AG10803 (cell line): ENCODE measurements at places on chromosomes 5 and 9.

DNA sequence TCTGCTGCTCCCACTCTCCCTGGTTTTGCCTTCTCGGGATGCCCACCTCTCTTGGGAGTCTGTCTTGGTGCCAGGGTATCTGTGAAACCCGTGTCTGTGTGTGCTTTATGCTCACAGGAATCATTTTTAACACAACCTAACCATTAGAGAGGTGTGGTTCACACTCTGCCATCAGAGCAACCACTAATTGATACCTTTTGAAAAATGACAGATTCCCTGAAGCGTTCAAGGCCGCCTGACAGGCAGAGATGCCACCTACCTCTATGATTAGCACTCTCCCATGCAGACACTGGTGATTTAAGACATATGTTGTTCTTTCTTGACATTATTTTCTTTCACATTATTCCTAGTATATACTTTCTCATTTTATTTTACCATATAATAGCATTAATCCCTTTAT lies 207.3 kb upstream of the SGCD start:
- DNase-seq: no peak

- no peak for DNase-seq
Measured at GRCh38 chr9:33903157-33903780, 86.3 kb downstream of the UBE2R2 start.

DNA sequence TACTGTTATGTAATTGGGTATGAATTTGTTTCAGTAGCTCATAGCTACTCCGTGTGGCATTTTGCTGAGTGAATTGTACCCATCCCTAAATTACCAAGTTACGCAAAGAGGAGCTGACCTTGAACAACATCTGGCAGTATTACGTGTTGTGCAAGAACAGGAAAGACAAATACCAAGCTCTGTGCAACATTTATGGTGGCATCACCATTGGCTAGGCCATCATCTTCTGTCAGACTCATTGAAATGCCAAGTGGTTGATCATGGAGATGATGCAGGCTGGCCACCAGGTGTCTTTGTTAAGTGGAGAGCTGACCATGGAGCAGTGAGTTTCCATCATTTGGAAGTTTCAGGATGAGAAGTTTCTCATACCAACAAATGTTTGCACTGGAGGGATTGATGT lies 15.0 kb downstream of the ZSWIM6 start:
- peak; percentile 60 for DNase-seq

DNA sequence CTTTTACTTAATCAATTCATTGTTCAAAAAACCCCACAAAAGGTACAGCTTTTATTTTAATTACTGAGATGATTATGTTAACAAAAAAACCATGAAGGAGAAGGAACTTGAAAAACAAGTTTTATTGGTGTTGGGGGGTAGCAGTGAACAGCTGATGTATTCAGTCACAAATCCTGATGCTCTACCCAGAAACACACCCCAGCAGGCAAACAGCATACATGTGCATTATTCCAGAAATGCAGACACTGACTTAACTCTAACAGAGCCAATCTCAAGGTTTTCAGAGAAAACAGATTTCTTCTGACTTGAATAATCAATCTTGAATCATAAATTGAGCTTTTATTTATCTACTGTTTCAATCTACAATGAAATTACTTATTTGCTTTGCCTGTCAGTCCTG lies 175.2 kb downstream of the ZSWIM6 start:
- DNase-seq: no peak

DNA sequence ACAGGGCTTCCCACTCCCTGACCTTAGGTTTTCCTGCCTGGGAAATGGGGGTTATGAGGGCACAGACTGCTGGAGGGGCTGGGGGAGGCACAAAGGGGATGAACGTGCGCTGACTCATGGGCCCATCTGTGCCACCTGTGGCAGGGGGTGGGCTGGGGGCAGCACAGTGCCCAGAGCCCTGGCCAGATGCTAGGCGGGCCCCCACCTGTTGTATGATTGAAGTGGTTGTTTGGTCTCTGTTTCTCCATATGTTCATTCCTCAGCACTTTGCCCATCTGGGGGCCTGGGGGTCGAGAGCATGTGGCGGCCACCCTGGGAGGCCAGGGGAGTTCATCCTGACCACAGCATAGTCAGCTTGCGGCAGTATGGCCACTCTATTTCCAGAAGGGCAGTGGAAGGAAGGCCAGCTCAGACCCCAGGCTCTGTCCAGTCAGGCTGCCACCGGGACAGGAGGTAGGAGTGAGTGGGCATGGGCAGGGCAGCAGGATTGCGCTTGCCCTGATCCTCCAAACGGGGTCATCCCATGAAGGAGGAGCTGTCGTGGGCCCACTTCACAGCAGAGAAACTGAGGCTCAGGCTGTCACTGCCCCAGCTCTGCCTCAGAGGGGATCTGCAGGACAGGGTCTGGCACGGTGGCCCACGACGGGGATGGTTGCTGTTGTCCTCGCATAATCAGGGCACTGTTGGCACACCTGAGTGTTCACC lies 841 bp upstream of the NINJ1 start:
- no peak for DNase-seq

GRCh38 chr5:164504141-164504772 lies 998.8 kb downstream of the MAT2B start:
- peak; percentile 38 for DNase-seq

DNA sequence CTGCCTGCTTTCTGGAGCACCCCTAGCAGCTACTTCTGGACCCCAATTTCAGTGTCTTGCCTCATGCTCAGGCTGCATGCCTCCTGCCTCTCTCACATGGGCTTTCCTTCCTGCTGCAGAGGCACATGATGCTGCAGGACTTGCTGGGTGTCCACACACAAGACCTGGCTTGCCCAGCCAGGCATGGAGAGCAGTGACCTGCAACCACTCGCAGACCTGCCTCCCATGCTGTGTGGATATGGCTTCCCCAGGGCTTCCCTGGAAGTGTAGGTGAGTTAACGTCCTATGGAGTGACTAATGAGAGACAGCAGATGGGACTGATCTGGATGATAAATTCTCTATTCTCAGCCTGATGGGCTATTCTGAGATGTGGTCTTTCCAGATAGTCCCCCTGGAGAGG lies 53.2 kb upstream of the SMIM32 start:
- no peak for DNase-seq

DNA sequence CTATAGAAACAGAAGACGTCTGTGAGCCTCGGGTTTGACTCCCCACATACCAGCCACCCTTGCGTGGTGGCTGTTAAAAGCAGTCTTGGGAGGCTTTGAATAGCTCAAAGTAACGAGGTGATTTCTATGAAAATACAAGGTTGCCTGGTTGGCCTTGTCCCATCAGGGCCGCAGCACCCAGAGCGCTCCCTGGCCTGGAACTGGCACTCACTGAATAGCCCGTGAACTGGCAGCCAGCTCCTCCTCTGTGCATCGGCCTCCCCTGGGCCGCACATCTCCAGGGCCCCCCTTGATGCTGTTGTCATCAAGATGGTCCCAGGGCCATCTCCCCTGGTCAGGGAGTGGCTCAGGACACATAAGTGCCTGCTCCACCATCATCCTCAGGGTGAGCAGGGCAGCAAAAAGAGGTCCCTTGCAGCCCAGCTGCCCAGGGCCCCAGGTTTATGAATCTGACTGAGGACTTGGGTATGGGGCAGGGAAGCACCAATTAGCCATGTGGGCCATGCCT lies 144.6 kb upstream of the PPP1R26 start:
- DNase-seq: no peak

- no peak for DNase-seq
Measured at GRCh38 chr5:168836603-168837231, 257.5 kb upstream of the PANK3 start.

- DNase-seq: no peak
Measured at GRCh38 chr5:156871212-156871611, 21.1 kb downstream of the PPP1R2B start.

DNA sequence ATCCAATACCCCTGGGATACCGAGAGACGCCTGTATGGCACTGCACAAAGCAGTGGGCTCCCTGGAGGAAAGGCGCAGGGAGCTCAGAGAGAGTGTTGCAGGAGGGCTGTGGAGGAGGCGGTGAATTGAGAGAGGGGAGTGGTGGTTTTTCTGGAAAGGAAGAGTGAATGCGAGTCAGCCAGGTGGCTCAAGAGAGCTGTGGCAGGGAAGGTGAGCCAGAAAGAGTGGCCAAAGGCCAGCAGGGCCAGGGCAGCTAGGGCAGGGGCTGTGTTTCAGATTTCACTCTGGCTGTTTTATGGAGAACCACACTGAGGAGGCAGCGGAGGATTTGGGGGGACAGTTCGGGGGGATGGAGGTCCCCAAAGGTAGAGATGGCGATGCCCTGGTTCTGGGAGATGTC lies 13.0 kb upstream of the DAB2IP start:
- DNase-seq: no peak

- no peak for DNase-seq
Measured at GRCh38 chr5:132003982-132004381, 7.5 kb downstream of the ACSL6 start.

DNA sequence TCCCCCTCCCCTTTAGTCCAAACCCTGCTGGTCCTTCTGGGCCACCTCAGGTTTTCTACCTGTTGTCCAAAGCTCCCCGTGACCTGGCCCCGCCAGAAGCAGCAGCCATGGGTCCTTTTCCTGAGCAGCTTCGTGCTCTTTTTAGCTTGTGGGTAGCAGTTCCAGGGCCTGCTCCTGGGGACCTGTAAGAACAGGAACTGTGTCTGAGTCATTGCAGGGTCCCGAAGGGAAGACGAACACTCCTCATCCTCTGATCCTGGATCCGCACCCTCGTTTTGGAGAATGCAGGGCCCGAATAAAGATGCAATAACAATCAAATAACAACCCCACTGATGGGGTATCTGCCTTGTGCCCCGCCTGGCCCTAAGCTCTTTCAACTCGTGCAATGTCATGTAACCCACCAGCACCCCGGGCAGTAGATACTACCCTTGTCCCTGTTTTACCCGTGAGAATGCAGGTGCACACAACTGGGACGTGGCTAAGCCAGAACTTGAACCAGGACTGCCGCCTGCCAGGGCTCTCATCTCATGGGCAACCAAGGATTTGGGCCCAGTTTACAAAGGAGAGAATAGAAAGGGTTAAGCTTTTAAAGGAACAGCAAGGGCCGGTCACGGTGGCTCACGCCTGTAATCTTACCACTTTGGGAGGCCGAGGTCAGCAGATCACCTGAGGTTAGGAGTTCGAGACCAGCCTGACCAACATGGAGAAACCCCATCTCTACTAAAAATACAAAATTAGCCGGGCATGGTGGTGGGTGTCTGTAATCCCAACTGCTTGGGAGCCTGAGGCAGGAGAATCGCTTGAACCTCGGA lies 33.2 kb downstream of the NEK6 start:
- DNase-seq: no peak

DNA sequence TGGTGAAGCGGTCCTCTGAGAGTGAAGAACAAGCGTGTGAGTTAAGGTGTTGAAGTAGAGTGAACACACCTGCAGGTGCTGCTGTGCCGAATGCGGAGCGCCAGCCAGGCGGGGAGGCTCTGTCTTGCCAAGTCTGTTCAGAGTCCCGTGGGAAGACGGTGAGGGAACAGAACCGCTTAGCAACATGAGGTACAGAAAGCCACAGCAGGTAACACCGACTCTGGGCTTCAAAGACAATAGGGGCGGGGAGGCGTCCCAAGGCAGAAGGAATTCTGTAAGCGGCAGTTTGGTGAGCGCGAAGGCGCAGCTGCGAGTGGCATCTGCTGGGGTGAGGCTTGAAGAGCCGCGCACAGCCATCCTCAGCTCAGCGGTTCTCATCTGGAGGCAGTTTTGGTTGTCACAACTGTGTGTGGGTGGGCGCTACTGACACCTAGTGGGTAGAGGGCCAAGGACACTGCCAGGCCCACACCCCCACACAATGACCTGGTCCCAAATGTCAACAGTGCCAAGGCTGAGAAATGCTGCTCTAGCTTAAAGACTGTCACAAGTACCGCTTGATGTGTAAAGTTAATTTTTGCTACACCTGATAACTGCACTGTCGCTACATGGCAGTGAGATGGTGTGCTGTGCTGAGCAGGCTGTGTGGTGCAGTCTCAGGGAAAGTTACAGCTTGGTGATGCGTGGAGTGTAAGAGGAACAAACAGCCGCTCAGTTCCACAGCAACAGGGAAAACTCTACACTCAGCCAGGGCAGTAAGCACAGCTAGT lies 67.4 kb upstream of the TBC1D9B start:
- peak; percentile 6 for DNase-seq
